CD14-positive monocyte (primary cell): ENCODE measurements at places on chromosomes 1 and 21.

GRCh38 chr1:244394826-244395765, 56.6 kb downstream of the ADSS2 start:
- DNase-seq: no peak

DNA sequence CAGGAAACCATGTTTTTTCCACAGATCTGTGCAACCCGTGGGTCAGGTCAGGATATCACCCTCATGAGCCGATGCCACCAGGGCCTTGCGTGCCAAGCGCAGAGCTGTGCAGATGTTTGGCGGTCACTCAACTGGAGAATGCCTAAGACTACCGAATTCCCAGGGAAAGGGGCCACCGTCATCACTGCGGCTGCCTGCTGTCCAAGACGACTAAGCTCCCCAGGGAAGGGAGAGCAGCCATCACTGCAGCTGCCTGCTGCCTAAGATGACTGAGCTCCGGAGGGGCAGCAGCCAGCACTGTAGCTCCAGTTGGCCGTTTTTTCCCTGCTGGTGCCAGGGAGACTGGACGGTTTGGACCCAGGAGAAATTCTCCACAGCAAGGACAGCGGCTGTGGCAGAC, 31.1 kb downstream of the AKT3 start:
- DNase-seq: no peak

- no peak for DNase-seq
These were observed 686 bp downstream of the ARF1 start for GRCh38 chr1:228082918-228083870.

DNA sequence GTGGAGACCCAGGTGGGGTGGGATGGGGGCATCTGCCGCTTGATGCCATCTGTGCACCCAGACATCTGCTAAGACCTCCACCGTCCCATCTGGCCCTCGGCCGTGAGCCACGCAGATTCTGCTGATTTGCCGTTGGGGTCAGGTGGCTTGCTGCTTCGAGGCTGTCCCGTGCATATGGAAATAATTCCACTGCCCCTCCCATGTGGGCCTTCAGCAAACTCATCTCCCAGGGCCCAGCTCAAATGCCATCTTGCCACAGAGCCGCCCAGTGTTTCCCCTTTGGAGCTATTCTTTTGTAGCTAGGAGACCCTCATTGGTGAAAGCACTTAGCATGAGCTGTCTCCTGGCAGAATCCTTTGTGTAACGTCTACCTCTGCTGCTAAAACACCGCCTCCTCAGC, 99.8 kb downstream of the KAZN start:
- no peak for DNase-seq

DNA sequence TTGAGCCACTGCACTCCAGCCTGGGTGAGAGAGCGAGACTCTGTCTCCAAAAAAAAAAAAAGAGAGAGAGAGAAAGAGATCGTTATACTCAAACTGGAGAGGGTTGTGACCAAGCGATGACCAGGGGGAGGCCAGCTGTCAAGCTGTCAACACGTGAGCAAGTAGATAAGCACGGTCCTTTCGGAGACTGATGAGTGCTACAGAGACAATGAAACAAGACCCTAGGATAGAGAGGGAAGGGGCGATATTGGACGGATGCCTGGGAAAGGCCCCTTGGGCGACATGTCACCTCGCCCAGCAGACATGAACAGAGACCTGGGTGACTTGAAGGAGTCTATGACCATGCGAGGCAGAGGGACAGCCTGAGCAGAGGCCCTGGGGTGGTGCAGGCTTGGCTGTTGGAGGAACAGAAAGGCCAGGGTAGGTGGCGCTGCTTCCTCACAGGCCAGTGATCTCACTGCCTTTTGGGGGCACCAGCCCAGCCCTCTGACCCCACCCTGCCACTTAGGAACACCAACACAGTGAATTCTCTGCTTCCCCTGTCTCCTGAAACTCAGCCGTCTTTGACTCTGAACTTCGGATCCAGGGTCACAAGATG, 100.8 kb upstream of the IFFO2 start:
- DNase-seq: no peak

- DNase-seq: peak; percentile 94
These were observed 28.2 kb downstream of the BATF3 start for GRCh38 chr1:212671342-212672031.

- DNase-seq: no peak
These were observed 306.6 kb downstream of the CTH start for GRCh38 chr1:70717656-70718055.

DNA sequence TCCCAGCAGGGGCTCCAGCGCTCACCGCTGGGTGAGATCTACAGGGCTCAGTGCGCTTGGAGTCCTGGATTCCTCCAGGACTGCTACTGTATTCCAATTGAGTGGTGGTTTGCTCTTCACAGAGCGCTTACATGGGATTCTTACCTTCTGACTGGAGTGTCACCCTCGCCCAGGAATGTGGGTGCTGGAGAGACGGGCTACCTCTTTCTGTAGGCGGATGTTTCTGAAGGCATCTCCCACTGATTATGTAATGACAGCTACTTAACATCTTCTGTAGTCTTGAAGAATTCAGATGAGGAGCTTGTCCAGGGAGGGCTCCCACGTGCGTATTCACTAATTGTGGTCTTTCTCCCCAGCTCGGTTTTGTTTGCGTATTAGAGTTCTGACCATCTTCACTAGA, 154.2 kb downstream of the DYRK1A start:
- no peak for DNase-seq

- no peak for DNase-seq
These were observed 70.7 kb downstream of the DEGS1 start for GRCh38 chr1:224253721-224254120.
